Stimulated activated CD8-positive, alpha-beta memory T cell treated with anti-CD3 and anti-CD28 coated beads, Interleukin-4, amount 100 ng/mL, for 1 hour (primary cell): ENCODE measurements at places on chromosomes 5 and 9.

DNA sequence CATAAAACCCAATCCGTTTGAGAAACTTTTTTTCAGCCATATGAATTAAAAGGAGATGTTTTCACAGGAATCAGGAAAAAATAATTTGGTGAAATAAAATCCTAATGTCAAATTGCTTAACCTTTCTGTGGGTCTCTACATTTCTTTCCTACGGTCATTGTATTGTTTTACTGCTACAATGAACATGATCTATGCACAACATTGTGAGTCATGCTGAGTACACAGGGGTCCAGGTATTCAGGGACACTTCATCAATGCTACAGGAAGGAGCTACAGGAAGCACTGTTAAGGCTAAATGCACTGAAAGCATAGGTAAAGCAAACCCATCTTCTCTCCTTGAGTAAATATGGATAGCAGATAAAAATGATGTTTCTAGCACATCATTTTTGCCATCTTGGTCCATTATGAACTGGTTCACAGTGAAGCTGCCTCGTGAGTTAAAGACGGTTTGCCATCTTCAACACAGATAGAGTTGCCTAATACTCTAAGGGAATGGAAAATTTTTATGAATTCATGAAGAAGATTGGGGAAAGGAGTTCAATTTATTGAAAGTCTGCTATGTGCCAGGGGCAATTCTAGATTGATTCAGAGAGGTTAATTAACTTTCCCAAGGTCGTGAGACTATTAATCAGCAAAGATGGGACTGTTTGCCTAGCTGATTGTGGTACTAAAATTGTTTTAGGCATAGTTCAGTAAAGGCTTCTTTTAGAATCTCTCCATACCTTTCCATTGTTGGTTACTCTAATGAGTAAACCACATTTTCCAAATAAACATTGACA is 85.5 kb downstream of the DIRAS2 start:
- DNase-seq: no peak

- peak; percentile 2 for DNase-seq
These were observed 64.0 kb downstream of the CARTPT start for GRCh38 chr5:71782771-71783770.

DNA sequence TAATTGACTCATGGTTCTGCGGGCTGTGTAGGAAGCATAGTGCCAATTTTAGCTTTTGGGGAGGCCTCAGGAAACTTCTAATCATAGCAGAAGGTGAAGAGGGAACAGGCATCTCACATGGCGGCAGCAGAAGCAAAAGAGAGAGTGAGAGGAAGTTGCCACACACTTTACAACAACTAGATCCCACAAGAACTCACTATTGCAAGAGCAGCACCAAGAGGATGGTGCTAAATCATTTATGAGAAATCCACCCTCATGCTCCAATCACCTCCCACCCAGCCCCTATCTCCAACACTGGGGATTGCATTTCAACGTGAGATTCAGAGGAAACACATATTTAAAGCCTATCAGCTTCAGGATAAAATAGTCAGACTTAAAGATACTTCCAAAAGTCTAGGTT is 36.1 kb upstream of the LPAR1 start:
- DNase-seq: no peak

- no peak for DNase-seq
These were observed 145.3 kb downstream of the MLLT3 start for GRCh38 chr9:20476912-20477521.

DNA sequence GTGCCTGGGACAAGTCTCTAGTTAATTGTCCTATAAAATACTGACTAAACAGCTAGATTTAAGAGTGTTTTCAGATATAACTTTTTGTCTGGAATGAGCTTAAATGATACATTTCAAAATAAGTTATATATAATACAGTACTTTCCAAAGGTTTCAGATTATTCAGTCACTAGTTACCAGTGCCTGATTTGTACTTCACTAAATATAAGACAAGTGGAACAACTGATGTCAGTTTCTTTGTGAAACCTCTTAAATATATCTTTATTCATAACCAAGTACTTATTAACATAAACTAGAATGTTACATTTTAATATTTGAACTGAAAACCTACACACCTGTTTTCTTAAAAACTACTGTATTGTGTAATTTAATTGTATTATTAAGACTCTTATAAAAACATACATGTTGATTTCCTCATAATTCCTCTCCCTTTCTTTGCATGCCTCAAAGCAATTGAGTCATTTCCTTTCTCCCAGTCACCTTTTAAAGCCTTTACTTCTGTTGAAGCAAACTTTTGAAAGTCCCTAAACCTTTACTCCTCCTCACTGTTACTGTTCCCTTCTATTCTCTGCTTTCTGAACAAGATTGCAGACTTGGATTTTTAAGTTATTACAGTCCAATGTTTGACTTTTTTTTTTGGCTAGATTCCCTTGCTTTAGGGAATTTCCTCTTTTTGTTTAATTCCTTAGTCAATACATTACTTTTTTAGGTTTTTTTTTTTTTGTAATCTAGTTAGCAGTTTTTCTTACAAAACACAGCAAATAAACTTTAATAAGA is 8.7 kb upstream of the SEMA6A start:
- DNase-seq: no peak

- DNase-seq: no peak
These were observed 5.4 kb downstream of the NNT start for GRCh38 chr5:43608406-43608805.

DNA sequence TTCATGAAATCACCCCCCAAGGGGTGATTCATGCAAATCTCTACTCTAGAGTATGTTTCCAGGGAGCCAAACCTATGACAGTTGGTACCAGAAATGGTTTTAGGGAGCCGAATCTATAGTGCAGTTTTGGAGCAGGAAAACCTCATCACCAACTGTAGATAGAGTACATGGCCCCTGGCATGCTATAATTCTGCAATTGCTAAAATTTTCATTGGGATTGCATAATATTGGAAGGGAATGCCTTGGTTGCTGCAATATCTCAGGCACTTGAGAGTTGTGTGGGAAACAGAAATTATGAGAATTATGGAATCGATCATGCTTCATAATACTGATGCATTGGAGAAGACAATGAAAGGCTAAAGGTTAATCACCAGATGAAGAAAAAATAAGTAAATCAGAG is 148.2 kb upstream of the PLPPR1 start:
- no peak for DNase-seq

DNA sequence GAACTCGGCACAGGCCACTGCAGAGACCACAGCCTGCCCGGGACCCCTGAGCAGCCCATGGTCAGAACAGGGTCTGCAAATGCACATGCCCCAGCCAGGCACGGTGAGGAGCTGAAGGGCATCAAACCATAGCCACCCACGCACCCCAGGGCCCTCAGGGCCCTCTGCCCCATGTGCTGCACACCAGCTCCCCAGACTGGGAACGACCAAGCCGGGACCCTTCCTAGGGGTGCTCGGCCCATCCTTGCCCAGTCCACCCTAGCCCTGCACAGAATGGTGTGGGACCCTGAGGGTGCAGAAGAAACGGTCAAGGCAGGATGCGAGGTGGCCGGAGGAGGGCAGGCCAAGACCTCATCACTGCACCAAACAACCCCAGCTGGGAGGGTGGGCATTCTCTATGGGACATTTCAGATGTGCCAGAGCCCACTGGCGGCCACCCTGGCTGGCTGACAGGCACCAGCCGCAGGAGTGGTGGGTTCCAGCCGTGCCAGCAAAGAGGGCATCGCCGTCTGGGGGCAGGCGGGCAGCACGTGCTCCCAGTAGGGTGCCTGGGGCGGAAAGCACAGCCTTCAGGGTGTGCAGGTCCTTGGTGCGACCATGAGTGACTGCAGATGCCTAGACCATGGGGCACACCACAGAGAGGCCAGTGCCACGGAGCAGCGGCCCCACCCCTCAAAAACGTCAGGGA is 16.4 kb downstream of the SLC12A7 start:
- no peak for DNase-seq

- no peak for DNase-seq
These were observed 276.5 kb downstream of the ARHGEF28 start for GRCh38 chr5:73902327-73903051.

- no peak for DNase-seq
These were observed 111.5 kb upstream of the ZNF366 start for GRCh38 chr5:72618708-72619107.

DNA sequence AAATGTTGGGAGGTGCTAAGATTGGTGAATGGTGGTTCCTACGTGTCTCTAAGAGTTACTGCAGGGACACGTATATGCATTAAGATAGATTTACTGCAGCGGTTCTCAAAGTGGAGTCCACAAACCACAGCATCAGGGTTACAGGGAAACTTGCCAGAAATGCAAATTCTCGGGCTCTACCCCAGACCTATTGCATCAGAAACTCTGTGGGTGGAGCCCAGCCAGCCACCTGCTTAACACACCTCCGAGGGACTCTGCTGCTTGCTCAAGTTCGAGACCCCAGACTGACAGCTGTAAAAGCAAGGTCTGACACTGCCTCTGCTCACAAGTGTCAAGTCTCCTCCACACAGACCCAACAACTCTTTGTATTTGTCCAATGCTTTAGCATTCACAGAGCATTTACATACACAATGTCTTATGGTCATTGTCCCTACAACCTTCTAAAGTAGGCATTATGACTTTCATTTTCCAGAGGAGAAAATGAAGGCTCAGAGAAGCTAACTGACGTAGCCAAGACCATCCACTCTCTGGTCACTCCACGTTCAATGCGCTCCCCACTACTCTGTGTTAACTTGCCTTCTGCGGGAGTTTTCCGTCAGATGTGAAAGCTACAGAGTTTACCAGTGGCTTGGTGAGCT is 48.8 kb downstream of the HSD17B3 start:
- no peak for DNase-seq

DNA sequence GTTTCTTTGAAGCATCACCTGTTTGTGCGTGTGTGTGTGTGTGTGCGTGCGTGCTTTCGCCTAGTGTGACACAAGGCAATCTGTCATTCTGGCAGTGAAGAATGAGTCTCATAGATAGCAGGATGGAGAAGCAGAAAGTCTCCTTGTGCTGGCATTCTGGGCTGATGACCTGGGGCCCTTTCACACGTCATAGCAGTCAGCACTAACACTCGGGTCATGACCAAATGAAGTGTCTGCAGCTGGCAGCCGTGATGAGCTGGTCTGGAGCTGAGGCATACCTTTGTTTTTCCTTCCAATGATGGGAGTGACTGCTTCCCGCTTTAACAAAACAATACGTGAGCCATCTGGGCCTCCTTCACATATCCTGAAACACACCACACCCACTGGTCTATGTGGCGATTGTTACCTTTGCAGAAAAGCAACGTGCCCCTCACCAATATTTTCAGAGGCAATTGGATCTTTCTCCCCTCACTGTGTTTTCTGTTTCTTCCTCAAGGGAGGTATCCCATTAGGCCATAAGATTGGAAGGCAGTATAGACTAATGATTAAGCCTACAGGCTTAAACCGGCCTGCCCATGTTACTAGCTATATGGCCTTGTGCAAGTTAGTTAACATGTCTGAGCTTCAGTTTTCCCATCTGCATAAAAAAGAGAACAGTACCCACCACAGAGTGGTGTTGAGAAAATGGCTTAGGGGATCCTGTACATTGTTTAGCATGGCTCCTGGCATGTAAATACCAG is 88.8 kb downstream of the SREK1 start:
- no peak for DNase-seq

DNA sequence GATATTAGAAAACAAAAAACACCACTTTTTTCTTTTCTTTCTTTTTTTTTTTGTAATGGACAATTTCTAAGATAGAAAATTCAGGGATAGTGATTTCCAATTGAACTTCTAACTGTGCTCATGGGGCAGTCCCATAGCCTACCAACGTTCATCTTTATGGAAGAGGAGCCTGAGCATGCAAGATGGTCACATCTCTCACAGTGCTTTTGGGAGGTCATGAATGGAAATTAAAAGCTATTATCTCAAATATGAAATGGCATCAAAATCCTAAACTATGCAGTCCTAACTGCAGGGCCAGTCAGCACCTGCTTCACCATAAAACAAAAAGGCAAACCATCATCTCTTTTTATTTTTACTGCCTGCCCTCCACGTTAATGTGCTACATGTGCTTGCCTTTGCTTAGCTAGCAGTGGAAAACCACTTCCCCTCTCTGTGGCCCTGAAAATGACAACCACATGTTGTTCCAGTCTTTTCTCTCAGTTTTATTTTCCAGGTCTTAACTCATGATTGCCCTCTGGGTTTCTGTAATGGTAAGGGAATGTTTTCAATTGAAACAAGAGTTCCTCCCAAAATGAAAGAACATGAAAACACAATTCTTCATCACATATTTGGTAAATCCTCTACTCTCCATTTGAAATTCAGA is 16.7 kb downstream of the IFNB1 start:
- no peak for DNase-seq

DNA sequence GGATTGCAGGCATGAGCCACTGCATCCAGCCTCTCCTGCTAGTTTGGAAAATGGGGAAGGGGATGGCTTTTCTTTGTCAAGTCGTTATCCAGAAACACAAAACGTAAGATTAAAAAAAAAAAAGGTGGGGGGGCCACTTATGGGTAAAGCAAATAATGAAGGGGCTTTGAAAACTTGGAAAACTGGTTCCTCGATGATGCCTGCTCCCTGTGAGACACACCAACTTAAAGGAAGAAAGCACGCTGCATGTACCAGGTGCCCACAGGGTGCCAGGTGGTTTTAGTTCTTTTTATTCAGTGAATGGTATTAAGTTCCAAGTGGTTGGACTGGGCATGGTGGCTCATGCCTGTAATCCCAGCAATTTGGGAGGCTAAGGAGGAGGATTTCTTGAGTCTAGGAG is 170.1 kb downstream of the GOLPH3 start:
- DNase-seq: no peak

- DNase-seq: no peak
These were observed 197.1 kb downstream of the ICE1 start for GRCh38 chr5:5619546-5619945.

DNA sequence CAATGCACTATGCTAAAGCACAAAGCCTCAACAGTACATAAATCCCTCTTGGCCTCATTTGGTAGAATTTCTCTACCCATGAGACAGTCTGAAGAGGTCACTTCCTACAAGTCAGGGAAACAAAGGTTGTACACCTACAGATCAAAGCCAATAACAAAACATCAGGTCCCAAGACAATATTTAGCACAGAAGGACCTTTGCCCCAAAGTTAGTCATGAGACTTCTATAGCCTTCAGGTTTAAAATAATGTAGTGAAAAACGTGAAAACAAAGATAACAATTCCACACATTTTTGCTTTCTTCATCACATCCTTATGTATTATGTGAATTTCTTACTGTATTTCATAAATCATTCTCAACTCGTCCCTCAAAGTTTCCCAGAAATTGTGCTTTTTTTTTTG is 15.8 kb downstream of the AFF4 start:
- DNase-seq: no peak

GRCh38 chr9:37383876-37384746 is 38.4 kb upstream of the GRHPR start:
- DNase-seq: no peak

GRCh38 chr9:126677188-126678084 is 63.7 kb downstream of the LMX1B start:
- no peak for DNase-seq

DNA sequence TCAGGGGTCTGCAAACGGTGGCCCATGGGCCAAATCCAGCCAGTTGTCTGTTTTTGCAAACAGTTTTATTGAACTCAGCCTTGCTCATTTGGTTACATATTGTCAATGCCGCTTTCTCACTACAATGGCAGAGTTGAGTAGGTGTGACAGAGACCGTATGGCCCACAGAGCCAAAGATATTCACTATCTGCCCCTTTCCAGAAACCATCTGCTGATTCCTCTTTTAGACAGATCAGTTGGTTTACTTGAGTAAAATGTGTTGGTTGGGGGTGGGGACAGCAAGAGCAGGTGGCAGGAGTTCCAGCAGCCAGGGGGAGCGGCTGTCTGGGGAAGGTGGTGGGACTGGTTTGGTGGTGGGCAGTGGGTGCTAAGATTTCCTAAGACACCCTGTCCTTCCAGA is 54.8 kb downstream of the COL27A1 start:
- DNase-seq: no peak

GRCh38 chr5:123138774-123139173 is 49.7 kb downstream of the PRDM6 start:
- no peak for DNase-seq
